ENCODE measurements at places on chromosomes 5 and 9.

DNA sequence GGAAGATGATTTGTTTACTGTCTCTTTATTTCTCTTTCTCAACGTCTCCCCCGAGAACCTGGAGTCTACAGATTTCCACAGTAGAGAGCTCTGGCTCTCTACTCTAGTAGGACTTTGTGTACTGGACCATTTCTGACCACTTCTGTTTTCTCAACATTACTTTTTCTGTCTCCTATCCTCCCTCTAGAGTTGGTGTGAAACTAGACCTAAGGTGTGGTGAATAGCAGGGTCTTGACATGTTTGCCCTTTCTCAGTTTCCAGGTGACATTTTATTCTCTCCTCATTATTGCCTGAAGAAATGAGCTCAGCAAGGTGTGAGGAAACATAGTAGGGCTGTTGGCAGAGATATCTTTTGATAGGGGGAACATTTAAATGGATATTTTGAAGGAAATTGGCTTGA, 62.1 kb upstream of the IL6ST start:
- no peak for DNase-seq

- peak; percentile 1 for DNase-seq
These were observed 81.4 kb downstream of the SHC3 start for GRCh38 chr9:89097219-89097618.

GRCh38 chr5:103424026-103424425, 138.6 kb downstream of the NUDT12 start:
- DNase-seq, result peak; percentile 23

- DNase-seq, result peak; percentile 72
These were observed 27.5 kb downstream of the SH3TC2 start for GRCh38 chr5:149035372-149035790.

DNA sequence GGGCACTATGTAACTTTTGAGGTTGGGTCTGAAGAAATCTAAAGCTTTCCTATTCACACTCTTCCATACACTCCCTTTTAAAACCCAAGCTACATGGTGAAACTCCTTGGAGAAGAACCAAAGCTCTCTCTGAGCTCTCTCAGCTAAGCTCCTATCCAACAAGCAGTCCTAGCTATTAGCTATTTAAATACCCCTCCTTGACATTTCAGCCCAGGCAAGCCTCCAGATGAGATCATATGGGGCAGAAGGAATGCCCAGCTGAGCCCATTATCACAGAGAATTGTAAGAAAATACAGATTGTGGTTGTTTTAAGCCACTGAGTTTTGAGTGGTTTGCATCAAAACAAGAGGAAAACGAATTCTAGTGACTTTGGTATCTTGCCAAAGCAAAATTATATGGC, 15.2 kb downstream of the HSPB3 start:
- peak; percentile 59 for DNase-seq

DNA sequence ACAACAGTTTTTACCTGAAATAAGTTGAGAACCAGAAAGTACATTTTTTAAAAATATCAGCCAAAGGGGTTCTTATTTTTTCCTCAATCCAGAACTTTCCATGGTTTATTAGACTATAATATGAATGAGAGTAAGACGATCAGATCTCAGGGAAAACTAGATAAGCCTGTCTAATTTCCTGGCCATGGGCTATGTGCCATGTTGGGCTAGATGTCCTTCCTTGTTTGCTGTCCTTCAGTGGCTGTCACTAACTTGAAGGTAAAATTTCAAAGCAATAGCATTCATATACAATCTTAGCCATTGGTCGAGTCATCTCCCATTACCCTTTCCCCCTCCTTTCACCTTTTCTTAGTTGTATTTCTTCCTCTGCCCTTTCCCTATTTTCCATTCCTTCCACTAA, 179.5 kb upstream of the PPP1R2B start:
- DNase-seq, result no peak

DNA sequence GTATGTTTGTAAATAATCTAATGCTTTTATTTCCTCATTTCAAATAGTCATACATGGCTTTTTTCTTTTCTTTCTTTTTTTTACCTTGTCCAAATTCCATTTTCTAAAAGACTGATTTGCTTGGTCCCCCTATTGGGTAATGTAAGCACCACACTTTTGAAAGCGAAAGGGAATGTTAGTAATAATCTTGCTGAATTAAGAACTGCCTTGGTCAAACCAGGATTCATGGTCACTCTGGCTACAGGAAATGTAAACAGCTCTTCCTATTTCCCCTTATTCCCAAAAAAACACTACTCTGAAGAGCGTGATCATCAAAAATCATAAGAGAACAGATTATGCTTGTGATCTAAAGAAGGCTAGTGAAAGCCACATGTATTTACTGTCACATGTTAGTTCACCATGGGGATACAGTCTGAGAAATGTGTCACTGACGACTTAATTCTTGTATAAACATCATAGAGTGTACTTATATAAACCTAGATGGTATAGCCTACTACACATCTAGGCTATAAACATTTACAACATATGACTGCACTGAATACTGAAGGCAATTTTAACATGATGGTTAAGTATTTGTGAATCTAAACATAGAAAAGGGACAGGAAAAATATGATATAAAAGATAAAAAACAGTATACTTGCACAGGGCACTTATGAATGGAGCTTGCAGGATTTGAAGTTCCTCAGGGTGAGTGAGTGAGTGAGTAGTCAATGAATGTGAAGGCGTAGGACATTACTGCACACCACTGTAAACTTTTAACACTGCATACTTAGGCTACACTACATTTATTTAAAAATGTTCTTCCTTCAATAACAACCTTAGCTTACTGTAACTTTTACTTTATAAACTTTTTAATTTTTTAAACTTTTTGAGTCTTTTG, 75.3 kb downstream of the HMGCR start:
- DNase-seq, result no peak

- no peak for DNase-seq
These were observed 37.6 kb upstream of the KCNMB1 start for GRCh38 chr5:170426786-170427185.

- DNase-seq, result no peak
These were observed 5.1 kb downstream of the MGAT1 start for GRCh38 chr5:180797256-180798192.

DNA sequence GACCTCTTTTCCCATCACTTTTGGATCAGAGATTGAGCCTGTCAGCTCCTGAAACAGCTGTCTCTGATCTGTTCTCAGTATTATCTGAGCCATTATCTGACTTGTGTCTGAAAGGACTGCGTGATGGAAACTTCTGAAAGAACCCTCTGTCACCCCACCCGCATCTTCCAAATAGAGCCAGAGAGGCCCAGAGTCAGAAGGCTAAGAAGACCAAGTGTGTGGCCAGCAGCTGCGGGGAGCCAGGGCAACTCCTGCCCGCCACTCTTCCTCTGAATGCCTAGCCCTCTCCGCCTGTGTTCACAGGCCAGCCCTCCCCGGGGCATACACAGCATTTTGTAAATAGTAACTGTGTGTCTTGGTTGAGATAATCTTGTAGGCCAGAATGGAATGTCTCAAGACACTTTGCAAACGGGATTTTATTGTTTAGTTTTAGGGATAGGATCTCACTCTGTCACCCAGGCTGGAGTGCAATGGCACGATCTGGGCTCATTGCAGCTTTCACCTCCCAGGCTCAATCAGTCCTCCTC, 92.7 kb downstream of the AOPEP start:
- no peak for DNase-seq

GRCh38 chr5:87746891-87747377, 334.2 kb upstream of the CCNH start:
- no peak for DNase-seq

DNA sequence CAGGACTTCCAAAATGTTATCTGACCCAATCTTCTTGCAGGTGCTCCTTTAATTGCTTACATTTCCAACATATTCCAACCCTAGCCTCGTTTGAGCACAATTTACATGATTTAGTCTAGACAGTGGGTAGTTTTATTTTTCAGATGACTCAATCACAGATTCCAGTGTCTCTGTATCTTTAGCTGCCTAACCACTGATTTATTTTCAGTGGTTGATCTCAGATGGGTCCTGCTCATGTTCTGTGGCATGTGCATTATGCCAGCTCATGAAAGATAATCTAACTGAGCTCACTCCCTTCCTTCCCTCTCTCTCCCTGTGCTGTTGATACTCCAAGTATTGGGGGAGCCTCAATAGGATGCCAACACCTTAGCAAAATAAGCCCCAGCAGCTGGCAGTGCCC, 106.1 kb upstream of the ICE1 start:
- no peak for DNase-seq

GRCh38 chr5:50964746-50965653, 298.6 kb downstream of the PARP8 start:
- DNase-seq, result no peak

DNA sequence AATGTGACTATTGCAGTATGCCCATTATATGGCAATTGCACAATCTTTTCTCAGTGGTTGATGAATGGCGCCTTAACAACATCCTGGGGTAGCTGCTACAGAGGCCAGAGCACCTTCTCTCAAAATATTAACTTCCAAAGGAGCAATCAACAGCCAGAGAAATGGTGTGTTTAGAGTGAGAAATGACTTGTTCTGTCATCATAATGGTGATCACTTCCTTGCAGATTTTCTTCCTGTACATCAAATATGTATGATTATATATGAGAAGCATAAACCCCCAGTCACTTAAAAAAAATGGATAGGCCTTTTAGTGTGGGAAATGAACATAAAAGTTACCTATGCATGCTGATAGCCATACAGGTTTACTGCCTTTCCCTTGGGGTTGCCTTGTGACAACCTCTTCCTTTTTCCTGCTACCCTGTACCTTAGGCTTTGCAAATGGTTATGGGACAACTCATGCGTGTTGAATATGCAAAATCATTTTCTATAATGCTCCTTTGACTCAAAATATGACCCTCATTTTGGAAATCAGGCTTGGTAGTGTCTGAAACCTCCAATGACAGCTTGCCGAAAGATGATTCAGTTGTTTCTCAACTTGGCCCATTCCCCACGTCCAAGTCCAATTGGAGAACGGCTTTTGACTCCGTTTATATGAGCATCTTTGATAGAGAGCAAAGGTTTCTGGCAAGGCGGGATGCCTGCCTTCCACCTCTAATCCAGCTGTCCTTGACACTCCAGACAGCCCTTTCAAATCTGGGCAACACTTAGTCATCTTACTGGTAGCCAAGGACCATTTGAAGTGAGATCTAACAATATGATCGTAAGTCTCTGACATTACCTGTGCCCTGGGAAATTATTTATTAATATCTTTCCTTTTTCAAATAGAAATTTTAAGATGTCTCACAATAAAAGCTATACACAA, 69.3 kb downstream of the SLC1A1 start:
- DNase-seq, result no peak

DNA sequence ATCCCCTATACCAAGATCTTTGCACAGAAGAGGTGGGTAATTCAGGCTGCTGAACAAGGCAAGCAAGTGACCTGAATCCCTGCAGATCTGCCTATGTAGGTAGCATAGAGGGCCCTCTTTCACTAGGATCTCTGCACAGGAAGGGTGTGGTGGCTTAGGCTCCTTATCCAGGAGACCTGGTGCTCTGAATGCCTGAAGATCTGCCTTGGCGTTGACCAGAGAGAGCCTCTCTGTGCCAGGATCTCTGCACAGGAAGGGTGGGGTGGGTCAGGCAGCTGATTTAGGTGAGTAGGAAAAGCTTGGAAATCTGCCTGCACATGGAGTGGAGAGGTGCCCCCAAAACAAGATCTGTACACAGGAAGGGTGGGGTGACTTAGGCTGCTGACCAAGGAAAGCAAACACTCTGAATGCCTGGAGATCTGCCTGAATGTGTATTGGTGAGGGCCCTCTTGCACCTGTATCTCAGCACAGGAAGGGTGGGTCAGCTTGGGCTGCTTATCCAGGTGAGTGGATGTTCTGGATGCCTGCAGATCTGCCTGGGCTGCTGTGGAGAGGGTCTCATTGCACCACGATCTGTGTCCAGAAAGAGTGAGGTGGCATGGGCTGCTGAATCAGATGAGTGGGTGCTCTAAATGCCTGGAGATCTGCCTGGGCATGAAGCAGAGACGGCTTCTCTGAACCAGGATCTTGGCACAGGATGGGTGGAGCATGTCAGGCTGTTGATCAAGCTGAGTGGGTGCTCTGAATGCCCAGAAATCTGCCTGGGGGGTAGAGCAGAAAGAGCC, 365.9 kb downstream of the DMAC1 start:
- DNase-seq, result no peak

GRCh38 chr9:20506099-20506900, 116.0 kb downstream of the MLLT3 start:
- peak; percentile 49 for DNase-seq

DNA sequence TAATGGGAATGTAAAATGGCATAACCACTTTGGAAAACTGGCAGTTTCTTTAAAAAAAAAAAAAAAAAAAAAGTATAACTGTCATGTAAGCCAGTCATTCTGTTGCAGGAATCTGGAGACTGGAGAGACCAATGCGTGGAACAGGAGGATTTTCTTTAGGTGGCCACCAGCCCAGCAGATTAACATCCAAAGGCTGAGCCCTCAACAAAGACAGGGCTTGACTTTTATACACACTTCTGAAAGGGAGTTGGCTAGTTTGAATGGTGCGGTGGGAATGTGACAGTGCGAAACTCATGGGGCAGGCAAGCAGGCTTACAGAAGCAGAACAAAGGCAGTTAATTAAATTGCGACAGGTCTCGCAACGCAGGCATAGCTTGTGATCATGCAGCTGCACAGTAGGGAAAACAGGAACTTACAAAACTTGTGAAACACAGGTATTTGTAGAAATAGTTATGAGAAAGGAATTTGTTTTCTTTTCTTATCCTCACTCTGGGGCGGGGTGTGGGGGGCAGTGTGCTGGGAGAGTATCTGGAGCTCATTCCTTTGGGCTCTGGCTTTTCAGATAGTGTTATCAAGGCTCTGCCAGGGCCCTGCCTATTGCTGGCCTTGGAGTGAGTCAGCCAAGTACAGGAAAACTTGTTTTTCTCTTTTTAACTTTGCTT, 12.0 kb downstream of the UIMC1 start:
- no peak for DNase-seq

GRCh38 chr5:36436306-36436705, 134.6 kb upstream of the RANBP3L start:
- no peak for DNase-seq

GRCh38 chr9:38164659-38165221, 95.7 kb upstream of the SHB start:
- DNase-seq, result no peak

DNA sequence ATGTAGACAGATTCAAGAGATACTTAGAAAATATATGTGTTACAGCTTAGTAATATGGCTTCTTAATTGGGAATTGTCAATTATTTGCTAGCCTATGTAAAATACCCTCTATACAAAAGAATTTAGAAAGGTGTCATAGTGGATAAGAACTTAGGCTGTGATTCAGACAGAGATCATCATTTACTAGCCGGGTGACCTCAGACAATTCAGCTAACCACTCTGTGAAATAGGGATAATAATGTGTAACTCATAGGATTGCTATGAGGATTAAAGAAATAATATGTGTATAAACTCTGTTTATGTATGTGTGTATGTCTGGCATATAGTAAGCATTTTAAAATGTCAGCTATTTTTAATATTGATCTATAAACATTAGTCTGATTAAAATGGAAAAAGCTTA, 5.9 kb upstream of the LARS1 start:
- no peak for DNase-seq

GRCh38 chr9:76707510-76707909, 56.7 kb upstream of the PCA3 start:
- DNase-seq, result no peak

GRCh38 chr9:131639769-131640437, 94.6 kb downstream of the PRRT1B start:
- DNase-seq, result no peak
